ENCODE measurements at places on chromosomes 3 and 15.

- DNase-seq, result peak; percentile 47
These were observed 727 bp downstream of the NSMCE3 start for GRCh38 chr15:29268706-29269484.

- no peak for DNase-seq
These were observed 74.8 kb upstream of the PIAS1 start for GRCh38 chr15:67979281-67979680.

- DNase-seq, result no peak
These were observed 84.7 kb upstream of the LMCD1 start for GRCh38 chr3:8416965-8417364.

DNA sequence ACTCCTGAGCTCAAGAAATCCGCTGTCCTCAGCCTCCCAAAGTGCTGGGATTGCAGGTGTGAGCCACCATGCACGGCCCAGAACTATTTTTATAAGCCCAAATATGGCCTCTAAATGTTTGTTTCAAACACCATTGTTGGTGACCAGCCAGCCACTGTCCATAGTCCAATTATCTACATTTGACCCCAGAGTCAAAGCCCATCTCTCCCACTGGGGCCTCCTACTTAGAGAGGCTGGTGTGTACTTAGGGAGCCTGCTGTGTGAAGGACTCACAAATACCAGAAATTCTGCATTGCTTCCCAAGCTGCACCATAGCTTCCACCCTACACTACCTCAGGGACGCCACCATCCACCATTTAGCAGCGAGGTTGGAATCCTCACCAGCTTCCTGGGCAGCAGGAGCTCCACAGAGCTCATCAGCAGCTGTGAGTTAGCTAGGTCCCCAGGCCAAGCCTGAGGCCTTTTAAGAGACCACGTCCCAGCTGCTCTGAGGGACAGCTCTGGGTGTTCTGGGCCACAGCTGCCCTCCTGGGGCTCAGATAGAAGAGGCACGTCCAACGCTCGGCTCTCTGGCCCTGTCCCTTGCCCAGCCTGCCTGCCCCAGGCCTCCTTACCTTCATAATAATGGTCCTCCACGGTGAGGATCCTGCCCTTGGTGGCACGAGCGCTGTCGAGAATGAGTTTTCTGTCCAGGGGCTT is 29.5 kb downstream of the TKT start:
- DNase-seq, result no peak

DNA sequence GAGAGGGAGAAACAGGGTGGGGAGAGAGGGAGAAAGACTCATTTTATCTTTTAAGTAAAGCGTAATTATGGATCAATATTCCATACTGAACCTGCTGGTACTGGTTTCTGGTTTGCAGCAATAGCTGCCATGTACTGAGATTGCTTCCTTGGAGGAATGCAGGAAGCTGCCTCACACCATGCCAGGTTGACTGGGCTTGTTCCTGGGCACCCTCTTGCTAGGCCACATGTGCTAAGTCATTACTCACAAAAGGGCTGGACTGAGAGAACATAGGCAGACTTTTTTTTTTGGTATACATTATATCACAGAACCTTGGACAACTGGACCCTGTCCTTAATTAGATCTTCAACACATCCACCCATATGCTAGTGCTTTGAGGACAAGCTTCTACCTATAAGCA is 193.4 kb downstream of the ZNF621 start:
- no peak for DNase-seq

DNA sequence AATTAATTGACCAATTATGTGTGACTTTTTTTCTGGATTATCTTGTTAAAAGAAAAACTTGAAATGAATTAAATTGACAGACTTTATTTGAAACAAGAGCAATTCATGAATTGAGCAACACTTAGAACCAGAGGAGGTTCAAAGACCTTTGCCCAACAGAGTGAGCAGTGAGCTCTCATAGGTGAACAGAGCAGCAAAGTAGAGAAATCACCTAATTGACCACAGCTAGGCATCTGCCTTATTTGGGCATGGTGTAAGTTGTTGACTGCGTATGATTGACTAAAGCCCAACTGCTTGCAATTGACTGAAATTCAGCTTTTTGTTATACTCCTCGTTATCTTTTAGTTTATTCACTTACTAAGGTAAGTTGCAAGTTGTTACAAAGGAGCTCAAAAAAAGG is 1216.0 kb upstream of the ALCAM start:
- DNase-seq, result no peak

- no peak for DNase-seq
These were observed 54.3 kb downstream of the GSK3B start for GRCh38 chr3:120039642-120040610.

- no peak for DNase-seq
These were observed 22.2 kb upstream of the ZNF710 start for GRCh38 chr15:89978914-89979313.

- DNase-seq, result no peak
These were observed 25.8 kb downstream of the LRRK1 start for GRCh38 chr15:100944986-100945385.

DNA sequence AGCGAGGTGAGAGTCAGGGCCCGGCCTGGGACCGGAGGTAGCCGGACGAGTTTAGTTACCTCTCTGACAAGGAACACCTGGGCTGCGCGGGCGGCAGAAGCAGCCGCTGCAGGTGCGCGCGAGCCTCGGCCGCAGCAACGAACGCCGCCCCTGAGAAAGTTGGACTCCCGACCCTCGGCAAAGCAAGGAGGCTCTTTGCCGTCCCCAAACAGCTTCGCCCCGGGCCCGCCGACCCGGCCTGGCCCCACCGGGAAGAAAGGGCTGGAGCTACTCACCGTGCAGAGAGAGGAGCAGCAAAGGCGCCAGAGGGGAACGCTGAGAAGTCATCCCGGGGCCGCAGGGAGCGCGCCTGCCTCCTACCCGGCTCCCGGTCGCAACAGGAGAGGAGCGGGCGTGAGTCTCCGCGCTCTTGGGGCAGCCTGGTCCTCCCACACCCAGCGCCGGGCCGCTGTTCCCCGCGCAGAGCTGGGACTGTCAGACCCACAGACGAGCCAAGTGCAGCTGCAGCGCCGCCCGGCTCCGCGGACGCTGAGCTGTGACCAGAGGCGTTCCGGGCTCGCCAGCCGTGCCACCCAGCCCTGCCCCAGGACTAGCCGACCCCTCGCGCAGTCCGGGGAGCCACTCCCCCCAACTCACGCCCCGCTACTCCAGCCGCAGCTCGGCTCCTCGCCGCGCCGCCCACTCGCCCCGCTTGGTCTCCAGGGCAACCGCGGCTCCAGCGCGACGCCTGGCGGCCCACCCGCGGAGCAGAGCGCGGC is at the start of gene IGSF11:
TSS of gene IGSF11 (minus strand) at position 591 of the 758 bp plus-strand sequence. CDS start at position 327, 264 bp downstream.
- peak; percentile 94 for DNase-seq

GRCh38 chr3:183478501-183478900 is 50.1 kb upstream of the MCF2L2 start:
- no peak for DNase-seq

DNA sequence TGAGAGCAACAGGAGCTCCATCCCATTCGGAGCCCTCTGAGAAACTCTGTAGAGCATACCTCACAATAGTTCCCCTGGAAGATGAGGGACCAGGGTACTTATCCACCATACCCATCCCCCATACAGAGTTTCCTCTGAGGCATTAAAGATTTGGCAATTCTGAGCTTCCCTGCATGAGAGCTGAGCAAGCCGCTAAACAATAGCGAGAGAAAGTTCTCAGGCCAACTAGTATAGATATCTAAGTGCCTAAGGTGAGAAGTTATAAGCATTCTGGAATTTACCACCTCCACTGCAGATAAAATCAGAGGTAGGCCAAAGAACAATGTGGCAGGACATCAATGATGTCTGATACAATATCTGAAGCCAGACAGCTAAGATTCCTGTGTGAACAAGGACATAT is 129.1 kb upstream of the MBNL1 start:
- DNase-seq, result no peak

GRCh38 chr3:138271189-138271794 is 58.4 kb downstream of the NME9 start:
- no peak for DNase-seq

GRCh38 chr3:9301798-9302197 is 52.4 kb upstream of the SRGAP3 start:
- DNase-seq, result no peak

GRCh38 chr3:89216016-89216739 is 108.8 kb downstream of the EPHA3 start:
- DNase-seq, result no peak

DNA sequence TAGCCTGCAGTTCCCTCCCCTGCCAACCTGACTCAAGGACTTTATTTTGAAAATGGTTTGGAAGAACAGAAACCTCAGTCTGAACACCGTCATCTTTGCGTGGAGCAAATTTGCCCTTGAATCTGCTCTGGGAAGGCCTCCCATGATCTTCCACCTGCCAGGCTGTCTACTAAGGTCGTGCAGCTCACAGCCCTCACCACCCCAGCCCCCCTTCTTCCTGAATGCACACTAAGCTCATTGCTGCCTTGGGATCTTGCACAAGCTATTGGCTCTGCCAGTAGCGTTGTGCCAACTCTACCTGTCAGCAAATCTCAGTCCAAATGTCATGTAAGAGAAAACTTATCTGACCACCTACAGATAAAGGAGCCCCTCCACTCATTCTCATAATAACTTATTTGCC is 141.5 kb downstream of the USP13 start:
- DNase-seq, result no peak

DNA sequence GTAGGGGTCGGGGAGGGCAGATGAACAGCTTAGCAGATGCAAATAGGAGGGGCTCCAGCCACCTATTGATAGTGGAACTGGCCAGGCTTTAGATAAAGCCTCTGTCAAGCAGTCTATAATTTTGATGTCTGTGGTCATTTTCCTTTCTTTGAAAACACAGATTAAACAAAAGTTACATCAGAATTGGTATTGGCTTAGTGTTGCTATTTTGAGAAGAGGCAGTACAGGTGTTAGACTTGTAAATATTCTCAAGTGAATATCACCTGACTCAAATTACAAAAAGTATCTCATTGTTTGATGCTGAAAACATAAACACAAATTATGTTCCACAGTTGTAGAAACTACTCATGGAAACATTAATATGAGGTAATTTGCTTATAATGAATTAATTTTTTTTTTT is 18.1 kb downstream of the GHRL start:
- no peak for DNase-seq

DNA sequence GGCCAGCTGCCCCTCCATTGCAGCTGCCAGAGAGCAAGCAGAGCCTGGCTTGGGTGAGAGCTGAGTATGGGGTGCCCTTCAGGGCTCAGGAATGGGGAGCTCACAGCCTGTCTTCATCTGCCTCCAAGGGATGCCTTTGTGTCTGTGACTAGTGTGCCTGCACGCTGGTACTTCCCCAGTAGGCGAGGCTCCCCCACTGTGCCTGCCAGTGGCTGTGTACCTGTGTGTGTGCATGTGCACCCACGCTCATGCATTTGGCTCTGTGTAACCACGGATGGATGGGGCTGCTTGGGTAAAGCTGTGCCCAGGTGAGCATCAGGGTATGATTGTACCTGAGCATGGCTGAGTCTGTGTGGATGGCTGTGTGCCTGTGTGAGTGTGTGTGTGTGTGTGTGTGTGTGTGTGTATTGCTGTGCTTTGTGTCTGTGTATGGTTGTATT is 2.3 kb upstream of the GRM2 start:
- no peak for DNase-seq

GRCh38 chr3:48555231-48555948 is 1.2 kb downstream of the PFKFB4 start:
- DNase-seq, result no peak

DNA sequence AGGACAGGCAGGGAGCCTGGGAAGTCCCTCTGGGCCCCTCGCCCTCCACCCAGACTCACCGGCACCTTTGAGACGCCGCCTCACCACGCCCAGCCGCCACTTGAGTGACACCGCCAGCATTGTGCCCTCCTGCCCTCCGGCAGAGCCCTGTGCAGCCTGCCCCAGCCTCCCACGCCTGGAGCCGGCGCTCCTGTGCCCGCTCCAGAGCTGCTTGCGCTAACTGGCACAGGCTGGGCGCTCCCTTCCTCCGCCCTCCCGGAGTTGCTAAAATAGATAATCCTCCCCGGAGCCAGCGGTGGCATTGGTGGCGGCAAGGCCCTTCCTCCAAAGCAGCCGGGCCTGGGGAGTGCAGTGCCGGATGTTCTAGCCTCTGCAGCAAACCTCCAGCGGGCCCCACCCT is 15.7 kb upstream of the GRIP2 start:
- no peak for DNase-seq

GRCh38 chr3:15948388-15948787 is 150.6 kb upstream of the ANKRD28 start:
- no peak for DNase-seq

GRCh38 chr3:177620073-177620472 is 422.8 kb upstream of the TBL1XR1 start:
- no peak for DNase-seq

DNA sequence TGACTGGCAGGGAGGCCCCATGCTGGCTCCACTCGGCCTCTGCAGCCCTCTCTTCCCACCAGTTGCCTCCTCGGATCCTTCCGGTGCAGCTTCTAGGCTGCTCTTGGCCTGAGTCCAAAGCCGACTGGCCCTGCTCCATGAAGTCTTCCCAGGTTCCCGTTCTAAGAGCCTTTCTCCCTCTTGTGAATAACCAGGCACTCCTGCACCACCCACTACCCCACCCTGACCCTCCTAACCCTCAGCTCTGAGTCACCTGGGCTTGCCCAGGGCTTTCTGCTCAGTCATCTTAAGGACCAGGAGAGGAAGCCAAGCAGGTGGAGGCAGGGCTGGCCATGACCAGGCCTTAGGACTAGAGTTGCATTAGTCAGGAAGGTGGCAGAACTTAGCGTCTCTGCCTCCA is 28.1 kb upstream of the CNBP start:
- no peak for DNase-seq

GRCh38 chr3:101643861-101644613 is 32.9 kb downstream of the ZBTB11 start:
- no peak for DNase-seq

GRCh38 chr15:33119273-33119672 is 75.2 kb downstream of the FMN1 start:
- no peak for DNase-seq

DNA sequence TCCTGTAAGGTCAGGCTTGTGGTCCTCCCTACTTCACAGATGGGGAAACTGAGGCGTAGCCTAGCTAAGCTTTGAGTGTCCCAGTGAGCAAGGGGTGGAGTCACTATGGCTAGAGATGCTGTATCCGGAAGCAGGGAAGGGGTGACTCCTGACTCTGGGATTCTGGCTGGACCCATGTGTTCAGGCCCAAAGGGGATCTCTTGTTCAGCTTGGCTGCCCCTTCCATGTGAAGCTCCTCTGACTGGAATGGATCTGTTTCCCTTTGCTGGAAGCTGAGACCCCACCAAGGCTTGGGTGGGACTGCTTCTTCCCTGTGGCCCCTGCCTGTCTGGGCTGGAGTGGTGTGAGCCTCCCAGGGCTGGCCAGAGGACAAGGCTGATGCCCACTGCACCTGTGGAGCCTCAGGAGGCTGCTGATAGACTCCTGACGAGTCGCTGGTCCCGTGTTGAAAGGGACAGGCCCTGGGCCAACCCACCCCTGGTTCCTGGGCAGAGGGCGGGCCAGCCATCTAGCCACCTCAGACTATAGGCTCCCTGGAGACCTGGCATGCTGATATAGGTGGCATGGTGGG is 1.0 kb downstream of the MAPKAPK3 start:
- DNase-seq, result no peak
